ENCODE measurements at places on chromosomes 13 and 19.

- DNase-seq, result no peak
These were observed 79.4 kb downstream of the SERP2 start for GRCh38 chr13:44453069-44453468.

DNA sequence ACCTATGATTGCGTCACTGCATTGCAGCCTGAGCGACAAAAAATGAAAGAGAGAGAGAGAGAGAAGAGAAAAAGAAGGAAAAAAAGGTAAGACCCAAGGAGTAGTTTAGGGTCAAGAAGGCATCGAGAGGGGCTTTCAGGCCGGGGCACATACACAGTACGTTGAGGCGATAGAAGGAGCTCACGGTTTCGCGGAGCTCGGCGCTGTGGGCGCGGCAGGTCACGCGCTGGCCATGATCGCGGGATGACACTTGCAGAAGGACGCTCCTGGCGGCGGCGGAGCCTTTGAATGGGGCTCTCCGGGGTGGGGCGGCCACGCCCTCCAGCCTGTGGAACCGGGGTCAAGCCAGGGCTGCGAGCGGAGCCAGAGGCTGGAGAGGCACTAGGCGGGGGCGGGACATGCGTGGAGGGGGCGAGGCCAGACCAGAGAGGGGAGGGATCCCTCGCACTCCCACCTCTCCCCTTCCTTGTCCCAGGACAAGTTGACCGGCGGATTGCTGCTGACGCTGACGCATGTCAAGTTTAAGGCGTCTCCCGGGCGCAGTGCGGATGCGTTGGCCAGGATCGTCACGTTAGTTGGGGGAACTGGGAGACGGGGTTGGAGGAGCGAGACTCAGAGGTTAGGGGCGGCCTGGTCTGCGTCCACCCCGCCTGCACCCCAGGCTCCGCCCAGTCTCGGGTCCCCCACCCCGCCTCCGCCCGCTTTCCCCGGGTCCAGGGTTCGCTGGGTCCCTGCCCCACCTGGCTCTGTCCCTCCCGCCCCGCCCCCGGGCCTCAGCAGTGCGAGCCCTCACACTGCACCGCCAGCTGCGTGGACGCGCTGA lies 6.9 kb downstream of the NPHS1 start:
- no peak for DNase-seq

DNA sequence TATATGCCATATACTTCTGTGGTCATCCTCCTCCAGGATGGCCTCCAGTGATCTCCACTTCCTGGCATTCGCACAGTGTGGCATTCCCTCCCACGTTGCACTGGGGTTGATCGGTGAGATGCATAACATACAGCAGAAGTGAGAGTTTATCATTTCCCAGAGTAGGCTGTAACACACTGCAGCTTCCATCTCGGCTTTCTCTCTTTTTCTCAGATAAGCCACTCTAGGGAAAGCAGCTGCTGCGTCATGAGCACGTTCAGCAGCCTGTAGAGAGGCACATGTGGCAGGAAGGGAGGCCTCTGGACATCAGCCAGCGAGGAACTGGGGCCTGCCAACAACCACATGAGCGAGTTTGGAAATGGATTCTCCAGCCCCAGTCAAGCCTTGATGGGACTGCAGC lies 807.1 kb downstream of the DIAPH3 start:
- no peak for DNase-seq

DNA sequence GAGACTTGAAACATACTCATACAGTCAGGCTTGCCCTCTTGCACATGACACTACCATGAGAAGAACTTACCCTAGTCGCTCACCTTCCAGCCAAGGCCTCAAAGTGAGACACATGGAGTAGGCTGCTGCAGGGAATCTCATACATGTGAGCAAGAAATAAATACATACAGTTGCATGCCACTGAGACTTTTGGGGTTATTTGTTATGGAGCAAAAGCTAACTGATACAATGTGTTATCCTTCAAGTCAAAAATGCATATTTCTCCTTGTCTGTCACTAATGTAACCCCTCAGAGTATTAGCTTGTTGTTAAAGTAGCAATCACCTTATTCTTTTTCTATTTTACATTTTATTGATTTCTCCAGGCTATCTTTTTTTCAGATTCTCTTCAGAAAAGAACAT lies 58.1 kb downstream of the FOXO1 start:
- DNase-seq, result no peak

DNA sequence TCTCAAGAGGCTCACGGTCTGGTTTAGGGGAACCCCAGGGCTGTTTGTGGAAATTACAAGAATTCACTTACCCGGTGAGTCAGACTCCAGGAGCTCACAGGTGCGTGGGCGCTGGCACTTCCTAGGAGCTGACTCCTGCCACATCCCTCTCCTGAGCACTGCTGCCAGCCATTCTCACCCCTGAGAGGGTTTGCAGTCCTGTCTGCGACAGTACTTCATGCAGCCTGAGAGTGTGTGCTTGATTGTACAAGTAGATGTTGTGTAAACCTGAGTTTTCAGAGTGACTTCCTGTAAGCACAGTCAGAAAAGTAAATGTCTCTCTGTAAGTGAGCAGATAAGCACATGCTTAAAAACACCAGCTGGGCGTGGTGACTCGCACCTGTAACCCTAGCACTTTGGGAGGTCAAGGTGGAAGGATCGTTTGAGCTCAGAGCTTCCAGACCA lies 8.1 kb downstream of the MRPL4 start:
- no peak for DNase-seq
